ENCODE measurements at places on chromosomes 2 and 18.

- DNase-seq: no peak
Measured at GRCh38 chr18:76817888-76818611, 4.3 kb upstream of the ZNF236 start.

DNA sequence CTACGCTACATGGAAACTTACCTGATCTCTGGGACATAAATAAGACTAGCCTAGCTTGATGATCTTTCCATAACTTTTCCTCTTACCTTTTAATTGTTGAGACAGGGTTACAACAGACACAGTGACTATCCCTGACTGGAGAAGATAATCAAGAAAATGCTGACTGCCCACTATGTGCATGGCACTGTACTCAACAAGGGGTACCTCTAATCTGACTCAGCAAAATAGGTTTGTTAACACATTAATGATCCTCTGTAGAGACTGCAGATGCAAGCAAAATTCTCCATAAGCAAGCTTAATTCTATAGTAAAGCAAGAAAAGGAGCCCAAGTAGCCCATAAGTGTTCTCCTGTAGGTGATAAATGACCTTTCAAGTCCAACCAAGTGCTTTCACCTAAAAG is 25.5 kb downstream of the ACVR1C start:
- no peak for DNase-seq

- peak; percentile 36 for DNase-seq
Measured at GRCh38 chr2:56565143-56565542, 381.4 kb downstream of the CCDC85A start.

DNA sequence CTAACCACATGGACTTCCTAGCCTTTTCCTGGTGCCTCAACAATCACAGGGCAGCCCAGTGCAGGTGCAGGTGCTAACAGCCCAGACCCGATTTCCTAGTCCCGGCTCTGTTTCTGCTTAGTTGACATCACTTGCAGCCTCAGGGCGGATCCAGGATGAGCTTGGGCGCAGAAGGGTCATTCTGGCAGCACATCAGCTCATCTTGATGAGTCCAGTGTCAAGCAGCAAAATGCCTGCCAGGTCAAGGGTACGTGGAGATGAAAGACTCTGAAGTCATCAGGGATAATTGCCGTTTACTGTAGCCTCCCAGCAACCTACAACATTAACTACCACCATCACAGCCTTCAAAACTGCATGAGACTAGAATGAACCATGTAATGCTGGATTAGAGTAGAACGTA is 39.4 kb upstream of the EFHD1 start:
- no peak for DNase-seq

DNA sequence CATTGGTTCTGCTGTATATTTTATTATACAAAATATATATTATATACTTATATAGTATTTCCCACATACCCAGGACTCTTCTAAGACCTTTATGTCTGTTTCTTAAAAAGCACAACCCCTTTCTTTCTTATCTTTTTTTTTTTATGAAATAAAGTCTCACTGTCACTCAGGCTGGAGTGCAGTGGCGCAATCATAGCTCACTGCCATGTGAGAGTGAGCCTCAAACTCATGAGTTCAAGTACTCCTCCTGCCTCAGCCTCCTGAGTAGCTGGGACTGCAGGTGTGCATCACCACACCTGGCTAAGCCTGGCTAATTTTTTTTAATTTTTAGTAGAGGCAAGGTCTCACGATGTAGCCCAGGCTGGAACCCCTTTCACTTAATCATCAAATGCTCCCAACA is 72.3 kb downstream of the CLHC1 start:
- DNase-seq: no peak

DNA sequence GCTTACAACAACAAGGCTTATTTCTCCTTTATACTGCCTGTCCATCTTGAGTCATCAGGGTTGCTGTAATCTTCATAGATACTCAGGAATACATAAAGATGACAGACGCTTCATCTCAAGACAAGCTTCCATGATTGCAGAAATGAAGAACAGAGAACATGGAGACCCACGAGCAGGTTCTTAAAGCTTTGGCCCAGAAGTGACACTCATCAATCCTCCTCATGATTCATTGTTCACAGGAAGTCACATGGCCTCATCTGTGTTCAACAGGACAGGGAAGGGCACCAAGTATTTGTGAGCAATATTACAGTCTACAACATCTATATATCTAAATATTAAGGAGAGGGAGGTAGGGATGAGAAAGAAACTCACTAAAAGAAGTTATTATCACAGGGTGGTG is 36.5 kb upstream of the PGAP1 start:
- no peak for DNase-seq

DNA sequence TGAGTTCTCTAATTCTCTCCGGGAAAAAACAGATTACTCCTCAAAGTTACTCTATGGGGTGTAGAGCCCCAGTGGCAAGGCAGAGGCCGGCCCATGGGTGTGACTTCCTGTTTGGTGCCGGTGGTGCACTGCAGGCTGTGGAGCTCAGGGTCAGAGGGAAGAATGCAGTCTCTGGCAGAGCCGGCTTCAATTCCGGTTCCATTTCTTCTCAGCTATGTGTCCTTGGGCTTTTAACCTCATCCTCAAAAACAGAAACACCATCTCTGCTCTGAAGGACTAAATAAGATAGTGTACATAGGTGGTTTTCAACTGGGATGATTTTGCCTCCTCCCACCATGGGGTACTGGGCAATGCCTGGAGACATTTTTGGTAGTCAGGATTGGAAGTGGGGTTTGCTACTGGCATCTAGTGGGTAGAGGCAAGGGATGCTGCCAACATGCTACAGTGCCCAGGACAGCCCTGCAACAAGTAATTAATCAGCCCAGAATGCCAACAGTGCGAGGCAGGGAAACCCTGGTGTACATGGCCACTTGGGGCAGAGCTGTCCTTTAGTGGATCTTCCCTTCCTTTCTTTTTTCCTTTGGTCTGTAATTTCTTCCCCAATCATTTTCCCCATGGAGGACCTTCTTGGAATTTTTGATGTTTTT is 81.2 kb downstream of the INSIG2 start:
- DNase-seq: no peak

- no peak for DNase-seq
Measured at GRCh38 chr2:230961091-230961491, 34.8 kb upstream of the SPATA3 start.

DNA sequence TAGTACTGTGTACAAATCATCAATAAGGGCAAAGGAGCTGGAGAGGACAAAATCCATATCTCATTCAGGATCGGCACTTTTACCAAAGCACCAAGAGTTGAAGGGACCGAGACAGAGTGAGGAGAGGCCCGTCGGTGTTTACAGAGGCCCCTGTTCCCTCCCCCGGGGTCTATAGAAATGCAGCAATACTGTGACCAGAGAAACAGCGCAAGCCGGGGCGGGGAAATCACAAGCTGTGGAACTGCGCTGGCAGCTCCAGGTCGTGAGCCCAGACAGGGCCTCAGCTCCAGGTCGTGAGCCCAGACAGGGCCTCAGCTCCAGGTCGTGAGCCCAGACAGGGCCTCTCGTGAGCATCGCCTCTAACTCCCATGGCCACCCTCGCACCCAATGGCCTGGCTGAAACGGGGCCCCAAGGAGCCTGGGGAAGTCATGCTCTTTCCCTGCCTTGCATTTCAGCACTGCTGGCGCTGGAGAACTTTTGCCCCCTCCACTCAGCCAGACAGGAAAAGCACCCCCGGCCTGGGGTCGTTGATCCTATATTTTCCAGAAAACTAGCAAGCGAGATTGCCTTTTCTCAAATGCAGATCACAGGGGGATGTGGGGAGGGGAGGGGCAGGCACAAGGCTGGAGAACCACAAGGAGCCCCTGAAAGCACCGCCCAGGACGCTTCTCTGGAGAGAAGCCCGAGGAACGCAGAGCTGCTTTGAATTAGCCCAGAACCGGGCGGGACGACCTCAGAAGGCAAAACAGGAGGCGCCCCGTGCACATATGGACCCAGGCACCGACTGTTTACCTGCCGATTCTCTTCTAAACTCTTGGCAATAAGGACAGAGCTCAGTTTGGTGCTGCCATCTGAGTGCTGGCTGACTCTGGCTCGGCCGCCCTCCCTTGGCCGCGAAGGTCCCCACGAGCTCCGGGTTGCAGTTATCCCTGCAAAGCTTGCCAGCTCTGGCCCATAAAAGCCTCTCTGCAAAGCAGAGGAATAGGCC is 223.7 kb downstream of the ACKR3 start:
- DNase-seq: no peak

DNA sequence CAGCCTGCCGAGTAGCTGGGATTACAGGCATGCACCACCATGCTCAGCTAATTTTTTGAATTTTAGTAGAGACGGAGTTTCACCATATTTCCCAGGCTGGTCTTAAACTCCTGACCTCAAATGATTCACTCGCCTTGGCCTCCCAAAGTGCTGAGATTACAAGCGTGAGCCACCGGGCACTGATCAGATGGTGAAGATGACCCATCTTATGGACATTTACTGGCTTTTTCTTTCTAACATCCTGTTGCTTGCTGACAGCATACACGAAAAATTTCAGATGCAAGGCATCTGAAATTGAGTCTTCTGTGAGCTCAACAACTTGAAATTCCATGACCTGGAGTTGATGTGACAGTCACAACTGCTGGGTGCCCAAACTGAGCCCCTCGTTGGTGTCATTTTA is 859.5 kb upstream of the CNTNAP5 start:
- DNase-seq: no peak

DNA sequence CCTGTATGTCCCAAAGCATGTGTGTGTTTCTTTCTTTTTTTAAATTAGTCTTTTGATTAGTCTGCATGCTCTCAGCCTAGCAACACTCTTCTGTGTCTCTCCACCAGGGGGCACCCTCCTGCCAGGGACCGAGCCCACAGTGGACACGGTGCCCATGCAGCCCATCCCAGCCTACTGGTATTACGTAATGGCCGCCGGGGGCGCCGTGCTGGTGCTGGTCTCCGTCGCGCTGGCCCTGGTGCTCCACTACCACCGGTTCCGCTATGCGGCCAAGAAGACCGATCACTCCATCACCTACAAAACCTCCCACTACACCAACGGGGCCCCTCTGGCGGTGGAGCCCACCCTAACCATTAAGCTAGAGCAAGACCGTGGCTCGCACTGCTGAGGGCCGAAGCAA is 93.8 kb downstream of the NRP2 start:
- peak; percentile 35 for DNase-seq

GRCh38 chr2:201852462-201852861 is 46.1 kb downstream of the CDK15 start:
- DNase-seq: no peak

DNA sequence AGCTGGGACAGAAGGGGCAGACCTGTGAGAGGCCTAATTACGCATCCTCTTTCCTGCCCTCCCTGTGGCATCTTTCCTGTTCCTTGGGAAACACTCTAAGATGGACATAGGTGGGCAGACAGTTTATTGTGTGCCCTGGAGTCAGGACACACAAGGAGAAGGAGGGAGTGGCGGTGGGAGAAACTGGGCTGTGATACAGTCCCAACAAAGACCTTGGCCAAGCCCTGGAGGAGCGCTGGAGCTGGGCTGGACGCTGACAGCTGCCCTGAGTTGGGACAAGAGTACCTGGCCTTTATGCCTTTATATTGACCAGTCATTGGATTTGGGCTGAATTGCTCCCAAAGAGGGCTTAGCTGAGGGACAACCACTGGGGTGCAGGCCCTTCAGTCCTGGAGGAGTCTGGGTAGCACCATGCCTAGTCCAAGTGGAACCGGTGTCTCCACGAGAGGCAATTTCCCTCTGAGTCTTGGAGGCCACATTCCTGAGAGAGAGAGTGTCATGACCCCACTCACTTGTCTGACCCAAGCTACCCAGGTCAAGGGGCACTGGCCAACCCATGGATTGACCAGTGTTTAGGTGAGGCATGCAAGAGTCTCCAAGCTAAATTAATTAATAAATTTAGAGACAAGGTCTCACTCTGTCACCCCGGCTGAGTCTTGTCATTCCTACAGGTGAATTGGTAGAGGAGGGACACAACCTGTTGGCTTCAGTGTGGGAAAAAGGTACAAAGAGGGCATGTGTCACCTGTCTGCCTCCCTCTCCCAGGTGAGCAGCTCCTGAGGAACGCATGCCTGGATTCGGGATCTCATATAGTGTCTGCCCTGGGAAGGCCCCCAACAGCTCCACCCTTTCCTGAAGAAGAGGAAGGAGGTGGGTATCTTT is 107.1 kb upstream of the ST3GAL5 start:
- no peak for DNase-seq

DNA sequence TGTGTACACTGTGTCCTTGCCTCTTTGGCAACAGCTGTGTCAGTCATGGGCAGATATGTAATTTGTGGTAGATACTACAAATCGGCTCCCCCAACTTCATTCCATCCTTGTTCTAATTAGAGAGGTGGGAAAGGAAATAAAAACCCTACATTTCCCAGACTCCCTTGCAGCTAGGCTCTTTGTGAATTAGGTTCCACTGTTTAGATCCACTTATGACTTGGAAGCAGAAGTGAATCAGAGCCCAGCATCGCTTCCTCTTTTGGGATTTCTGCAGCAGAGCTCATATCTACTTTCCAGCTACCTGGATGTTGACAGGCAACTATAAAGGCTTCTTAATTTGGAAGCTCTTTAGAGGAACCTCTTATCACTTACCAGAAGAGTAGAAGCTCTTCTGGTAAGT is 34.1 kb upstream of the NARS1 start:
- DNase-seq: no peak

- DNase-seq: no peak
Measured at GRCh38 chr2:186382932-186383331, 103.1 kb upstream of the ZC3H15 start.

- no peak for DNase-seq
Measured at GRCh38 chr2:47313728-47314127, 89.2 kb upstream of the MSH2 start.

GRCh38 chr2:118268268-118268667 is 180.0 kb downstream of the INSIG2 start:
- no peak for DNase-seq

DNA sequence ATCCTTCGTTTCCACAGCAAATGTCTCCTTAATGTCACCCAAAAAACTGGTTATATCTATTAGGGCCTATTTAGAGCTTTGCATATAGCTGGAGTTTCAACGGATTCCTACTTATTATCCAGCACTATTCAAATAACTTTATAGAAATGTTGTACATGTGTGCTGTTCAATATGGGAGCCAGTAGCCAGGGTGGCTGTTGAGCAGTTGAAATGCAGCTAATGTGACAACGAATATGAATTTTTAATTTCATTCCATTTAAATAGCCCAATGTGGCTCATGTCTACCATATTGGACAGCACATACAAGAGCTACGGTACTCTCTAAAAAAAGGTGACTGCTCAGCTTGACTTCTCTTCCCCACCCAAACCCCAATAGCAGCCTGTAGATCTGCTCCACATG is 2.4 kb downstream of the APOB start:
- DNase-seq: no peak

Data from adipocyte (in vitro differentiated cells).